Left colon (tissue), 2 donors: ENCODE measurements at places on chromosomes 13 and 19.

DNA sequence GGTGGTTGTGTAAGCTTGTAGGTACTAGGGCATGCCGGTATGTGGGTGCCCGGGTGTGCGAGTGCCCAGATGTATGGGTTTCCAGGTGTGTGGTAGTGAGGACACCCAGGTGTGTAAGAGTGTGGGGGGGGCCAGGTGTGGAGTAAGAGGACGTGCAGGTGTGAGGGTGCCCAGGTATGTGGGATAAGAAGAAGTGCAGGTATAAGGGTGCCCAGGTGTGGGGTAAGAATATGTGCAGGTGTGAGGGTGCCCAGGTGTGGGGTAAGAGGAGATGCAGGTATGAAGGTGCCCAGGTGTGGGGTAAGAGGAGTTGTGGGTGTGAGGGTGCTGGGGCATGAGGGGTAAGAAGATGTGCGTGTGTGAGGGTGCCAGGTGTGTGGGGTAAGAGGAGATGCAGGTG lies 14.3 kb downstream of the MARK4 start:
- DNase-seq: no peak

- no peak for DNase-seq
Observed at GRCh38 chr19:56837004-56837403, 3.5 kb downstream of the PEG3 start.

DNA sequence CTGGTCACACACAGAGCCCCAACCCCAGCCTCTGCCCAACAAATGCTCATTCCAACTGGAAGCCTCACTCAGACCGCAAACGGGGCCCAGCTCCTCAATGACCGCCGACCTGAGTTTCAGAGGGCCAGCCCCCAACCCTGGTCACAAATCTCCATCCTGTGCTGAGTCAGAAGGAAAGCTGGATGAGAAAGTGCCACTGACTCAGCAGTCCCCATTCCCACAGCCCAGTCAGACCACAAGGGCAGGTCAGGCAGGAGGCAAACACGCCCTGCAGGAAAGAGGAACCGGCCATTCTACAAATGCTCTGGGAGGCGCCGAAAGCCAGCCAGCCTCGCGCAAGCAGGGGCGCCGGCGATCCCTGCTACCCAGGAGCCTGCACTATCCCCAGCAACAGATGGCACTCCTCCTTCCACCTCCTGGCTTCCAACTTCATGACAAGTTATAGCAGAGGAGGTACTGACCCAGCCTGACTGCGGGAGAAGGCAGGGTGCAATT lies 14.1 kb upstream of the PRKD2 start:
- DNase-seq: no peak

- DNase-seq: peak; percentile 86
Observed at GRCh38 chr19:46704379-46705076, 12.4 kb downstream of the PRKD2 start.

GRCh38 chr13:39602614-39603366 lies at the start of gene LHFPL6:
TSS of gene LHFPL6 (minus strand) at chr13:39603193.
- peak; percentile 69 for DNase-seq

DNA sequence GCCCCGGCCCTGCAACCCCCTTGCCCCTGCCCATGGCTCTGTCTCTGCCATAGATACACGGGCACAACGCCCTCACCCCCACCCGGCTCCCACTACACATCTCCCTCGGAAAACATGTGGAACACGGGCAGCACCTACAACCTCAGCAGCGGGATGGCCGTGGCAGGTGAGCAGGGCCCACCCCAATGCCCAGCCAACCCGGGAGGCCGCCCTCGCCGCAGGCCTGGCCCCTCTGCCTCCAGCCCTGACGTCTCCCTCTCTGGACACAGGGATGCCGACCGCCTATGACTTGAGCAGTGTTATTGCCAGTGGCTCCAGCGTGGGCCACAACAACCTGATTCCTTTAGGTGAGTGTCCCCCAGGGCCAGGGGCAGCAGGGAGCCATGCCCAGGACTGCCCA lies 7.7 kb downstream of the YIPF2 start:
- no peak for DNase-seq

GRCh38 chr19:51001515-51001914 lies at the start of gene KLK8:
TSS of gene KLK8 (minus strand) at chr19:51001604. CDS start at chr19:51001167, 437 bp downstream.
- DNase-seq: no peak

DNA sequence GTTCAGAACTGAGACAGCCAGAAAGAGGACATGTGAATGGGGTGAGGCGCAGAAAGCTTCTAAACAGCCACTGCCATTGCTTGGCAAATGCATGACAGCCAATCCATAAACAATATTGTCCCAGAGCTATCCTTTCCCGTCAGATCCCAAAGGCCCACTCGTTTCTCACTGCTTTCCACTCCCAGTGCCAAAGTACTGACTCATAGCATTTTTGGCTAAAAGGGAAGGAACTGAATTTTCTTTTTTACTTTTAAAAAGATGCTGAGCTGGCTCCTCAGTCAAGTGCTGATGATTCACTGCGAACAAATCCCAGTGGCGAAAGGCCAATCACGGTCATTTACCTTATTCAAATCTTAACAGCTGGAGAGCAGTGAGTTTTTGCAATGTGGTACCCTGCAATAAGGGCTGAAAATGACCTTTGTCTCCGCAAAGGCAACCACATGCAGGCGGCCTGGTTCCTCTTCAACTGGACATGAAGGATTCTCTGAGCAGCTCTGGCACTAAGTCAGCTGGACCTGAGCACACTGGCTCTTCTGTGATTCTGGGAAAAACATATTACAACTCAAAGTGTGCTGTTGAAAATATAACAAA lies 151.7 kb downstream of the DCLK1 start:
- peak; percentile 44 for DNase-seq

GRCh38 chr19:16261584-16262368 lies 62.9 kb upstream of the KLF2 start:
- no peak for DNase-seq

- DNase-seq: peak; percentile 81
Observed at GRCh38 chr19:52336117-52336790, at the start of gene ZNF610. TSS of gene ZNF610 (plus strand) at chr19:52336243. CDS start at chr19:52349173, 12,930 bp downstream.

DNA sequence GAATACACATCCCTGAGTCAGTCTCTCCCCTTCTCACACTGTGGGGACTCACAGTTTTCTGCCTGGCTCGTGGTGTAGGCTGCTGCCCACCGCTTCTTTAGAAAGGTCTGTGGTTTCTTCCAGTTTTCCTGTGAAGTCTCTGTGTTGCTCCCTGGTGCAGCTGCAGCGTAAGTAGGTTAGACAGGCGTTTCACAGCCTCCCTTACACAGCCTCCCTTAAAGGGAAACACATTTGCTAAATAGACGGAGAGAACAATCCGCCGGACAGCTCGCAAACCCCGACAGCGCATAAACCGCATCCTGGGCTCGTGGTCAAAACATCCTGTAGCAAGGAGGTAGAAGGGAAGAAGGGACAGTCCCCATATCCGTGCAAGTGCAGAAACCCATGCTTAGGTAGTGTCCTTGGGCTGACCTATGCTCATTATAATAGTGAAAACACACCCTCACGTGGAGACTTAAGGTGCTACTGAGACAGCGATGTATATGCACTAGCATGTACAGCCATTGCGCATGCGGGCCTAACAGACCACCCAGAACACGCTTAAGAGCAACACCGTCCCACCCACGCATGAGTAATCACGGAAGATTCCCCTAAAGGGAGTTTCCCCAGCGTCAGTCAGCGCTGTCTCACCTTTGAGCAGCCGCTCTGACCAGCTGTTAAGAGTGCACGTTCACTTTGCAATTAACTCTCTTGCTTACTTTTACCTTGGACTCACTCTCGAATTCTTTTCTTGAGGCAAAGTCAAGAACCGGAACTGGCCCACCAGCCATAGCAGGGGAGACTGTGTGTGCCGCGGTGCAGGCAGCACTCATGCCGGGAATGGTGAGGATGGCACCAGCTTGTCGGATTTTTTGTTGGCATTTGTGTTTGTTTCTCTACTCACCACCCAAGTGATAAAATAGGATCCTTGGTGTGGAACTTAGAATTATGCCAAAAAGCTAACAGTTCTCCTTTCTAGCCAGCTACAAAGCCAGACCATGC lies 16.6 kb downstream of the SIGLEC8 start:
- DNase-seq: no peak

DNA sequence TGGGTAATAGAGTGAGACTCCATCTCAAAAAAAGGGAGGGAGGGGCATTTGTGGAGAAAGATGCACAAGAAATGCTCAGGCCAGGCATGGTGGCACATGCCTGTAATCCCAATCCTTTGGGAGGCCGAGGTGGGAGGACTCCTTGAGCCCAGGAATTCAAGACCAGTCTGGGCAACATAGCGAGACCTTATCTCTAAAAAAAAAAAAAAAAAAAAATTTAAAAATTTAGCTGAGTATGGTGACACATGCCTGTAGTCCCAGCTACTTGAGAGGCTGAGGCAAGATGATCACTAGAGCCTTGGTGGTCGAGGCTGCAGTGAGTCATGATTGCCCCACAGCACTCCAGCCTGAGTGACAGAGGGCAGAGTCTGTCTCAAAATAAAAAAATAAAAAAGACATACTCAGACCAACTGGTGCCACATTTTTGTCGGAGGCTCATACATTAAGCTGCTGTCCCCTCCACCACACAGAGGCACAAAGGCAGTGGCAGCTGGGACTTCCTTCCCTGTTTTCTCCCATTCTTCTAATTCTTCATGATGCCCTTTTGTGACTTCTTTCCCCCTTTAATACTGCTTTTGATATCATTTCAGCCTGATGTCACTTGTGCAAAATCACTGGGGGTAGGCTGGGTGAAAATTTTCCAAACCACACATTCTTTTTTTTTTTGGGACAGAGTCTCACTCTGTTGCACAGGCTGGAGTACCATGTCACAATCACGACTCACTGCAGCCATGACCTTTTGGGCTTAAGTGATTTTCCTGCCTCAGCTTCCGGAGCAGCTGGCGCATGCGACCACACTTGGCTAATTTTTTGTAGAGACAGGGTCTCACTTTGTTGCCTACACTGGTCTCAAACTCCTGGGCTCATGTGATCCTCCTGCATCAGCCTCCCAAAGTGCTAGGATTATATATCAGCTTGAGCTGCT lies 26.8 kb upstream of the CXCL17 start:
- no peak for DNase-seq

DNA sequence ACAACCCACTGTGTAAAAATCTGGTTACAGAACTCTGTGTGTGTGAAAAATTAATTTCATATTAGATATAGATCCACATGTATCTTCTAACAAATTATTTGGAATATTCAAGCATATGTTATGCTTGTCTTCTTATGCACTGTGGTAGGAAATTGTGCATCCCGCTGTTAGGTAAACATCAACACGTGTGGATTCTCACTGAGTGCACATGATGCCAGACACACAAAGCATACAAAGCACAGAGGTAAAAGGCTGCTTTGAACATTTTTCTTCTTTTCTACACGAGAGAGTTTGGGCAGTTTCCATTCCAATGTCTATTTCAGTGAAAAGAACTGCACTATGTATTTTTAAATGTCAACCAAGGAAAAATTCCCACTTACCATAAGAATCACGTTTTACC lies 354.9 kb downstream of the PCDH9 start:
- DNase-seq: no peak

DNA sequence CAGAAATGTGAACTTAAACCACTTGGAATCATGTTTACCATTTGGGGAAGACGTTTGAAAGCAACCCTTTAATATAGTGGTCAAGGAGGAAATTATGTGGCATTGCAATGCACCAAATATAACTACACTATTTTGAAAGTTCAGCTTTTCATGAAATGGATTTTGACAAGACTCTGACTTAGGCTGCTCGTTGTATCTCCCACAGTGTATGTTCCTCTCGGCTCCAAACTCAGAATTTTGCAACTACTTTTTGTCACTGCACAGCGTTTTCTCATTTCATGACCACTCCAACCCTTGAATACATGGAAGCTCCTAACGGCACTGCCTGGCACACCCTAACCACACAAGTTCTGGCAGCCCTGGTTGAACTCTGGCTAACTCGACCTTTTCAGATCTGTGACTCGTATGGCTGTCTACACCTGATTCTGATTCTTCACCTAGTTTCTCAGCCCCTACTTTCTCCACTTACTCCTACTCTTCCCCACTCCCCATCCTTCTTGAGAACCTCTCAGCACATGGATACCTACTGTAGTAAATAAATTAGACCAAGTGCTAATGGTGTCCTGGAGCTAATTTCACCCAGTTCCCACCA lies 7.0 kb upstream of the POMP start:
- DNase-seq: no peak

GRCh38 chr19:41955521-41955920 lies 3.6 kb downstream of the RABAC1 start:
- no peak for DNase-seq

DNA sequence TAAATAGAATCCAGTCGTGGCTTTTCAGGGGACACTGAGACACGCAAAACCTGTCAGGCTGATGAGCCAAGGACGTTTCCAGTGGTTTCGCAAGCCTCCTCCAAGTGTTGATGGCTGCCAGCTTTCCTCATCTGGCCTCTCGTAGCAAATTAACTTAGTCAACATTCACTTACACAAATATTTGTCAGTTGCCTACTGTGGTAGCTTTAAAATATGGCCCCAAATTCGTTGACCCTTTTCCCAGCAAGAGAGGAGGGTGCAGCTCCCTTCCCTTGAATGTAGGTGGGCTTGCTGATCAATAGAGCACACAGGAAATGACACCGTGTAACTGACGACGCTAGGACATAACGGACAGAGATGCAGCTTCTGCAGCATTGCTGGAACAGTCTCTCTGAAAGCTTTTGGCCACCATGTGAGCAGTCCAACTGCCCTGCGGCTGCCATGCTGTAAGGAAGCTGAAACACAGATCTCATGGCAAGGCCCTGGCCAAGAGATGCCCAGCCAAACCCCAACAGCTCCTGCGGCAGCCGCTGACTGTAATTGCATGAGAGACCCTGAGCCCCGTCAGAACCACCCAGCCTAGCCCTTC lies 5.5 kb upstream of the RANBP3 start:
- DNase-seq: no peak

- no peak for DNase-seq
Observed at GRCh38 chr19:903266-903797, 9.7 kb downstream of the R3HDM4 start.

GRCh38 chr13:71290963-71291841 lies 575.8 kb downstream of the DACH1 start:
- DNase-seq: peak; percentile 27

DNA sequence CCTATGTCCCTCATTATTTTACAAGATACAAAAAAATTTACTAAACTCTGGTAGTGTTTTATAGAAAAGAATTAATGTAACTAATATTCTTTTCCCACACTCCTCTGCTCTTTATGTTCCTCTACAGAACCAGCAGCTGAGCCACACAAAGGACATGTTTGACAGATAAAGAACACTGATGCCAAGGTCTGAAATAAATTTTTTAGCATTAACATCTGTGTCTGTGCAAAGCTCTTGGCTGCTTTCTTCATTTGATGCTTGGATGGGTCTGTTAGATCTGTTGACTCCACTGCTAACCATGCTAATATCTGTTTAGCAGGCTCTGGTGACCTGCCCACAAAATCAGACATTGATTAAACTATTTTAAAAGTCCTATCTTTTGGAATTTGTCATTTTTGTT lies 2363.8 kb downstream of the PCDH9 start:
- no peak for DNase-seq

- peak; percentile 80 for DNase-seq
Observed at GRCh38 chr19:1104311-1105007, 665 bp downstream of the GPX4 start.

GRCh38 chr19:7978179-7978825 lies 27.1 kb downstream of the ELAVL1 start:
- DNase-seq: no peak

GRCh38 chr13:23613596-23613995 lies 43.4 kb downstream of the TNFRSF19 start:
- no peak for DNase-seq
